NCI-H1092 (cell line): ENCODE measurements at places on chromosomes 11 and 22.

- no peak for DNase-seq
Measured at GRCh38 chr11:532527-532985, 2.8 kb downstream of the HRAS start.

GRCh38 chr11:10478066-10478465, 23.0 kb downstream of the AMPD3 start:
- no peak for DNase-seq

DNA sequence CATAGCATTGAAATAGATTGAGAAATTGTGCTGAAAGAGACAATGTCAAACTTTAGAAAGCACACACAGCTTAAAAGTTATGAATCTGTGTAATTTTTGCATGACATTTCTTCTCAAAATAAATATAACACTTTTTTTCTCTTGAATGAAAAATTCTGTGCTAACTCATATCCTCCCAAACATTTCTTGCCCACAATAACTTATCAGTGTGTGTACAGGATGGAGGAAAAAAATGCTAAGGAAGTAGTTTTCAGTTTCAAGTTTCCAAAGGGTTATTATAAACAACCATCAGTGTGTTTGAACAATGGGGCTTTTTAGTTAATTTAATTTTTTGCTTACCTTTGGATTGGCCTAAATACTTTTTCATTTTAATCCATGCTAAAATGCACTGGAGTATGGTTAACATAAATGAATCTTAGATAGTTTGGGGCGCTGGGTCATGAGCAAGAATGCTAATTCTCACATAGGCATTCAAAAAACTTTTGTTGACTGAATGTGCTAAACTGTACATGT, 82.9 kb upstream of the ARHGAP20 start:
- no peak for DNase-seq

- DNase-seq, result no peak
Measured at GRCh38 chr11:87307101-87307500, 269.4 kb downstream of the TMEM135 start.

GRCh38 chr11:57403802-57404147, 13.3 kb upstream of the PRG2 start:
- DNase-seq, result no peak

DNA sequence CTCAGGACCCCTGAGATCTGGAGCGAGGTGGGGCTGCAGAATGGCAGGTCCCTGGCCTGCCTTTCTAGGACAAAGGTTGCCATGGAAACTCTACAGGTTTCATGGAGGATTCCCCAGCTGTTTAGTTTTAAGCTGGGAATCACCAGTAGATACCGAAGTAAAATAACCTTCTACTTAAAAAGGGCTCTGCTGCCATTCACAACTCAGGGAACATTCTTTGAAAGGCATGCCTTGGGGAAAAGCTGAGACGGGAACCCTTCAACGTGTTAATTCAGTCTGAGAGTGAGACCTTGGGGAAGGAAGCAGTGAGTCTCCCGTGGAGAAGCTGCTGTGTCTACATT, 493.3 kb downstream of the BRD1 start:
- no peak for DNase-seq

DNA sequence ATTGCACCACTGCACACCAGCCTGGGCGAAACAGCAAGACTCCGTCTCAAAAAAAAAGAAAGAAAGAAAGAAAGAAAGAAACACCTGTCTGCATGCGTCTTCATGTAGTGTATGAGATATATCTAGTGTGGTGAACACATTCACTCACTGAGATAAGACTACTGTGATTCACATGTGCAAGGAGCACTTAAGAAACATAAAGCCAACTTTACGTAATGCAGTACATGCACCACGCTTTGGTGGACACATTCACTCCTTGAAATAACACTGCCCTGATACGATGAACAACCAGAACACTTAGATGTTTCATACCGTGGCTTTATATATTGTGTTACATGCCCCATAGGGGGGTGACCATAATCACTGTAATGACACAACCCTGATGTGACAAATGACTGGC, 96.0 kb downstream of the MICAL3 start:
- no peak for DNase-seq

GRCh38 chr11:134429106-134429505, 17.1 kb upstream of the B3GAT1 start:
- DNase-seq, result no peak

DNA sequence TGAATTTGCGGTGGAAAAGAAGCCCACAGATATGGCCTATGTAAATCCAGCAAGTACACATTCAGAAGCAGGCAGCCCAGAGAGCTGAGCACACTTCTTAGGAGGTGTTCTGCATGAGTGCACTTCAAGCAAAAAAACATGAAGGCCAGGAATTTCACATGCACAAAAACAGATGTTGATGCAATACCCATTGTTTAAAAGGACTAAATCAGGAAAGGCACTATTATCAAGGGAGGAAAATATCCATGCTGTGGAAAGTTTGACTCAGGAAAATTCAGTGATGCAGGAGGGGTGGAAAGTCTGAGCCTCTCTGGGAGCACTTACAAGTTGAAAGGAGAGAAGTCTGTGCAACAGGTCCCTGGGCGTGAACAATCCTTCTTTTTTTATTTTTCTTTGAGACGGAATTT, 15.8 kb upstream of the CARS1 start:
- DNase-seq, result no peak

DNA sequence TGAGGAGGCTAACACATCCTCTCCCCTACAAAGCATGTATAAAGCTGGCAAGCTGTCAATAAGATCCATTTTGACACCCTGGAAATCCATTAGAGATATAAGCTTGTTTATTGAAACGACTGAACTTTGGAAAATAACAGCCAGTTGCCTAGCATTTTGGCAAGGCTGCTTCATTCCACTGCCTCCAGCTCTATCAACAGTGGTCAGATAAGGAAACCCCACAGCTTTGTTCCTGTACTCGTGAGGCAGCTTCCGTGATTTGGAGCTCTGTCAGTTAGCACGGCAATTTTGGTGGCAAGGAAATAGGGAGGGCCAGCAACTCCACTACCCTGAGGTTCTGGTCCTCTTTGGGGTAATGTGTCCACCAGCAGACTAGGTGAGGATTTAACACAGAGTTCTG, 2.0 kb upstream of the OR51S1 start:
- no peak for DNase-seq

GRCh38 chr11:32821517-32821916, 8.2 kb upstream of the PRRG4 start:
- DNase-seq, result no peak

DNA sequence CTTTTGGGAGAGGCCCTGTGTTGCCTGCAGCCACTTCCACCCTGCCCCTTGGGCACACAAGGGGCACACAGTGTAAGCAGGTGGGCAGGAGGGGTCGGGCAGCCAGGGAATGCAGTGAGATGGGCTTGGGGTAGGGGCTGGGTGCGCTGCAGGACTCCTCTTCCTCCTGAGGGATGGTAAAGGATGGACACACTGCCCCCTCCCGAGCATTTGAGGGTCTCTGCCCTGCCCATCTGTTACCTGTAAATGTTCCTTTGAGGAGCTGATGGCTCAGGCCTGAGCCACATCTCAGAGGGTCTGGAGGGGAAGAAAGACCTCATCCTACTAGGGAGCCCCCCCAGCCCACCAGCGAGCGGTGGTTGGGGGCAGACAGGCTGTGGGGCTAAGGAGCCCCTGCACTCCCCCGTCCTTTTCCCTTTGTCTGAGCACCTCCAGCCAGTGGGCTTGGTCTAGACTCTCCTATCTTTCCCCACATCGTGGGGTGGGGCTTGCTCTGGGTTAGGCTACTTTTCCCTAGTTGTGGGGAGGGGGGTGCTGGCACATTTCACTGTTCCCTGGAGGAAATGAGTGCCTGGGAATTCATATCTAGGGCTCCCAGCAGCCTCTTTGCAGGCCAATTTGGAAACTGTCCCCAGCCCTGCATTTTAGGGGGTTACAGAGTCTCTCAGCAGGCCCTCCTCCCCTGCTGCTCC, 1.7 kb upstream of the TSSC4 start:
- DNase-seq, result no peak
